ENCODE measurements at places on chromosomes 7 and 10. TPM values are rescaled to one million over a fixed set of nuclear protein-coding genes. Genes with fewer than 3 reads are reported as not detected.

SGCE gene
- 92.8 TPM for total RNA-seq

PTN gene
- 182 TPM for total RNA-seq

LSM8 gene
- total RNA-seq: 116 TPM

NUTM2E gene
- total RNA-seq: 0.78 TPM

ASB10 gene
- not detected for total RNA-seq

GRCh38 chr7:76357475-76358010 lies 1.2 kb downstream of the YWHAG start:
- no peak for DNase-seq

- DNase-seq: no peak
These were observed 44.6 kb downstream of the VWA2 start for GRCh38 chr10:114283535-114284234.

DNA sequence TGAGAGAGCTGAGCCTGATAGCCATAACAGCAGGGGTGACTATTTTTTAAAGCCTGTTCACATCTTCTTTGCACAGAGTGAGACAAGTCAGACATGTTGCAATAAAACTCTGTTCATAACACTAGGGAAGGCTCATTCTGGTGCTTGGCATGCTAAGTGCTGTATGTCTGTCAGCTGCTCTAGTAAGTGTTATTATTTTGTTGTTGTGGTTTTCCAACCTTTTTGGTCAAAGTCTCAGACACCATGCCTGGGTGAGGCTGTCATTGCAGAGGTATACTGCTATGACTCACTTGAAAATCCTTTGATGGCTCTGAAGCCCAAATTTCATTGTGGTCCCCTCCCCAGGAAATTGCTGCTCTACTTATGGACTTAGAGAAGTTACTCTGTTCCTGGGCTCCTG lies 129.7 kb downstream of the ADRA2A start:
- no peak for DNase-seq
